Colonic mucosa (tissue), 4 donors: ENCODE measurements at places on chromosomes 5 and 9.

DNA sequence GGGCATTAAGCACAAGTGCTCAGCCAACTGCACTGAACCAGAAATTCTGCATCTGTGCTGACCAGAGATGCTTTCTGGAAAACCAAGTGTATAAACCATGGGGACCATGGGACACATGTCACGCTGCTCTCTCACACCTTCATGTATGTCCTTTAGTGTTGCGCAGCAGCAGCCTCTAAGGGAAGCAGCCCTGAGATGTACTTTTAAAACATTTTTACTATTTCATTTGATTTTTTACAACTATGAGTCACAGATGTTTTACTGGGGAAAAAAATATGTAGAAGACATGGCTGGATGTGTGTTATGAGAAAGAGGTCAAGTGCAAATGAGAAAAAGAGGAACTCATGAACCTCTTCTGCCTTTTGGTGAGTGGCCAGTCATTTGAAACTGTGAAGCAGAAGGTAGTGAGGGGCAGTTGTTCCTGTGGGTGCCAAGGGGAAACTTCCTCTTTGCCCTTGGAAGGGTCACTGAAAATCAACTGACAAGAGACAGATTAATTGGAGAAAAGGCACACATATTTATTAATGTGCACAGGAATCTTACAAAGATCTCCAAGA is 31.4 kb upstream of the SYK start:
- DNase-seq: no peak

DNA sequence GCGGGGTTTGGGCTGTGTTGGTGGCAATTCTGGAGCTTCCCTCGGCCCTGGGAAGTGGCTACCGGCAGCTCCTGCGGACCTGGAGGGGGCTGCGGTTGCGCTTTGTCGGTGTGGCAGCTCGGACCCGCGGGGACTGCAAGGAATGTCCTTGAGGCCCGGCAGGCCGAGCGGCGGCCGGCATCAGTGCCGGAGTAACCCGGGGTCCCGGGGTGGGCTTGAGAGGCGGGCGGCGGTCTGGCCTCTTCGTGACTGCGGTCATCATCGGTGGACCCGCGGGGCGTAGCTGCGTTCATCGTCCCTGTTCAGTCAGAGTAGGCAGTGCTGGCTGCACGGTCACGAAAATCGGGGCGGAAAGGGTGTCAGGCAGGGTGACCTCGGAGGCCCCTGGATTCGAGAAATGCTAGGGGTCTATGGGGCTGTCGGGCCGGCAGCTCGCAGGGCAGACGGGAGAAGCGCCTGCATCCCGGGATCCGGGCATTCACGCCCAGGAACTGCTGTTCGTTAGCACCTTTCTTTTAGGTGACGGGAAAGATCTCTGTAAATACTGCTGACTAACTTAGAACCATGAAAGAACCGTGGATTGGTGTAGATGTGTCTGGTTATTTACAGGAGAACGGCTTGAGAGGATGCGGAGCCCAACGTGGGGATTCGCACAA is 474 bp downstream of the HMGCR start:
- DNase-seq: peak; percentile 45

GRCh38 chr9:95045751-95046150 is 271.8 kb downstream of the FANCC start:
- no peak for DNase-seq

DNA sequence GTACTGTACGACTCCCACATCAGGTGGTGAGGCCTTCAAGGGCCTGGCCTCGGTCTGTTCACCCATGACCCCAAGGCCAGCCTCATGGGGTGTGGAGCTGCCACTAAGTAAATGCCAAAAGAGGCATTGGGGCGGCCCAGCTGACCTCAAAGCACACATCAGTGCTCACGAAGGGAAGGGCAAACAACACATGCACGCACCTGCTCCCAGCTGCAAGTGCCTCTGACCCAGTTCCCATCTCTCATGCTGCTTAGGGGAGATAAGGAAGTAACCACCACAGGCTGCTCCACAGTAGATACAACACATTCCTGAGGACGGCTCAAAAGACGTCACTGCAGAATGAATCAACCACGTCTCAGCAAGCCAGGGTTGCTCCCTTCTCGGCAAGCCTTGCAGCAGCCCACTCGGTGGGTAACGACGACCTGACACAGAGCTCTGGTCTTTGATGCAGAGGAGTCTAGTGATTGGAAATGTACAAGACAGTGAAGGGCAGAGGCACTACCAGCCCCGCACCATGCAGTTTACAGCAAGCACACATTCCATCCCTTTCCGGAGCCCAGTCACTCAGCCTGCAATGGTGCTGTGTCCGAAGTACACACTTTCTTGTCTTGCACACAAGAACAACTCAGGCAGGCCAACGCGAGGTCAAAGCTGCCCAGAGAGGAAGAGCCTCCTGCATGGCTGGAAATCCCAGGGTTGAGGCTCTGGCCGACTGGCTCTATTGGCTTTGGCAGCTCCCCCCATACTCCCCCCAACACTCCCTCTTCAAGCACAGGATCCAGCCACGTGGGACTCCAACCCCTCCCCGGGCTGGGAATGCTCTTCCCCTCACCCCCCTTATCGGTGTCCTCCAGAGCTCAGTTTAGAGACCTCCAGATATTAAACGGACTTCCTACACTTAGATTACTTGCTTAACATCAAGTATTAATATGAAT is 31.8 kb downstream of the FABP6 start:
- DNase-seq: peak; percentile 60
